ENCODE measurements at places on chromosomes 7 and 10. TPM values are rescaled to one million over a fixed set of nuclear protein-coding genes. Genes with fewer than 3 reads are reported as not detected.

DNA sequence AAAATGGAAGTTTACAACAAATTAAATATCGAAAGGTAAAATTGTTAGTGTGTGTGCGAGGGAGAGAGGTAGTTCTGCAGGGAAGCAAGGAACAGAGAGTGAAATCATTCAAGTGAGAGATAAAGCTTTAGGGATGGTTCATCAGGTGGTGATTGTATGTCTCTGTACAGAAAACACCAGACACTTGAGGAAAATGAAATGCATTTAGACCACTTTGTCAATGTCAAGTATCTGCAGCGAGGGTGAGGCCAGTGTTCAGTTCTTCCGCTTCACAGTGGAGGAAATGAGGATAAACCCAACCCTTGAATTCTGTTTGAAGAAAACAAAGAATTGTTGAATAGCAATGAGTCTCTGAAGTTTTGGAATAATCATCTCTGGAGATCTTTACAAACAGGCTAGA lies 14.4 kb upstream of the ITGB1 start:
- no peak for DNase-seq

- DNase-seq: no peak
Observed at GRCh38 chr10:65670087-65670486, 1255.7 kb upstream of the LRRTM3 start.

The ACHE gene
- total RNA-seq: 0.88 TPM

DNA sequence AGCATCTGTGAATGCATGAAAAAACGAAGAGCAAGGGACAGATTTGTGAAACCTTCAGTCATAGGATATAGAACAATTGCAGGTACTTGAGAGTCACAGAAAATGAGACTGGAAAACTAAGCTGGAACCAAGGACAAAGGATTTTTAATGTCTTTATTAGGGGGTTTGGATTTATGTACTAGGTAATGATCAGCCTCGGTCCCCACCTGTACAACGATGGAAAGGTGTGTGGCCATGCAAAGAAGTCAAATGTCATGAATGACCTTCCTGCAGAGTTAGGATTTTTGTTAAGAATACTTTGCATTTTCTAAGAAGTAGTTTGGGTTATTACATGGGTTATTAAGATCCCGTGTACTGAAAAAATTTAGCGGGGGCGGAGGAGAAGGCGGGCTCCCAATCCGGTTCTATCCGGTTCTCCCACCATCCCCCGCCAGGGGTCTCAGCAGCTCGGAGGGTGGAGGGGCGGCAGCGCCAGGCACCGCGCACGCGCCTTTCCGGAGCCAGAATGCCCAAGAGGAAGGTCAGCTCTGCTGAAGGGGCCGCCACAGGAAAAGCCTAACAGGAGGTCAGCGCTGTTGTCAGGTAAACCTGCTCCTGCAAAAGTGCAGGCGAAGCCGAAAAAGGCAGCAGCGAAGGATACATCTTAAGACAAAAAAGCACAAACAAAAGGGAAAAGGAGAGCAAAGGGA lies 327.5 kb upstream of the PLXDC2 start:
- no peak for DNase-seq

- no peak for DNase-seq
Observed at GRCh38 chr10:54745436-54745835, 55.6 kb downstream of the PCDH15 start.

GRCh38 chr10:78185693-78186055 lies 152.0 kb downstream of the RPS24 start:
- DNase-seq: no peak

DNA sequence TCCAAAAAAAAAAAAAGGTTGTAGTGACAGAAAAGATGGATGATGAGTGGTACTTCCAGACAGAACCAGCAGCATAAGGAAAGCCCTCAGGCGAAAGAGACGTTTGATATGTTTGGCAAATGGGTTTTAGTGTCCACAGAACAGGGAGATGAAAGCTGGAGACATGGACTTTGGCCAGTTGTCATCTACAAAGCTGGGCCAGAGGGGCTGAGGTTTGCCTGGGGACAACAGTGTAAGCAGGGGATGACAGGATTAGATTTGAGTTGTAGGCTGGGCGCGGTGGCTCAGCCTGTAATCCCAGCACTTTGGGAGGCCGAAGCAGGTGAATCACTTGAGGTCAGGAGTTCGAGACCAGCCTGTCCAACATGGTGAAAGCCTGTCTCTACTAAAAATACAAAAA lies 47.8 kb upstream of the ELN start:
- no peak for DNase-seq
